ENCODE measurements at places on chromosomes 5 and 9. TPM values are rescaled to one million over a fixed set of nuclear protein-coding genes. Genes with fewer than 3 reads are reported as not detected.
A peak's percentile ranks its signal among the peaks of the same experiment; 100 is the strongest.

GRCh38 chr5:158565017-158565789 is 534.5 kb downstream of the EBF1 start:
- no peak overlapping the region for H3K27ac ChIP-seq
- H3K4me3 ChIP-seq, result no peak overlapping the region
- H3K36me3 ChIP-seq, result no peaks in the 10 kb centered on the region
- H3K27me3 ChIP-seq, result peaks cover 3% of the 10 kb centered on the region
- no peak for DNase-seq

DNA sequence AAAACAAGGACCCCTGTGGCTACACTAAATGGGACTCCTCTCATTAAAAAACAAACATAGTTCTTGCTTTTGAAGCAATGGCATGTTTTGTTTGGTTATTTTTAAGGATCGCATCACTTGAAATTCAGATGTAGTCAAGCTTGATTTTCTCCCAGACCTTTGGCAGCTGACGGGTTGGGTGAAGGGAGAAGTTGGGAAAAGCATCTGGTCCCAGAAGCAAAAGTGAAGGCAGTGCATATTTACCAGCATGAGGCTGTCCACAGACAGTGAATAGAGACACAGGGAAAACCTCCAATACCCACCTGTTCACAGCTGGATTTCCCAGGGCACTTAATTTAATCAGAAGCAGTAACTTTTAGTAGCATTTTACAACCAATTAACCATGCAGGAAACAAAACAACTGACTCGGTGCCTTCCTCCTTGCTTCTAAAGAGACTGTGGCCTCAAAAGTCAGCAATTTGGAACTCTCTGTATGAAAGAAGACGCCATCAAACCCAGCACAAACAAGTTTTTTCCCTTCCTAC is 245.4 kb downstream of the EBF1 start:
- H3K36me3 ChIP-seq, result no peaks in the 10 kb centered on the region
- no peak overlapping the region for H3K27ac ChIP-seq
- DNase-seq, result no peak
- no peak overlapping the region for H3K4me3 ChIP-seq
- no peaks in the 10 kb centered on the region for H3K27me3 ChIP-seq
- H3K4me1 ChIP-seq, result peaks cover 6% of the 10 kb centered on the region

DNA sequence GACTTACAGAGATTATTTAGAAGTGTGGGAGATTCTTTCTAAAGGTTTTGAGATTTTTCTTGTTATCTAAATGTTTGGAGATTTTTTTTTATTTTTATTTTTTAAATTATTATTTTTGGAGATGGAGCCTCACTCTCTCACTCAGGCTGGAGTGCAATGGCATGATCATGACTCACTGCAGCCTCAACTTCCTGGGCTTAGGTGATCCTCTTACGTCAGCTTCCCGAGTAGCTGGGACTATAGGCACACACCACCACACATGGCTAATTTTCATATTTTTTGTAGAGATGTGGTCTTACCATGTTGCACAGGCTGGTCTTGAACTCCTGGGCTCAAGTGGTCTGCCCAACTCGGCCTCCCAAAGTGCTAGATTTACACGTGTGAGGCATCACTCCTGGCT is 694.5 kb downstream of the TLE1 start:
- H3K27me3 ChIP-seq, result no peaks in the 10 kb centered on the region
- no peak overlapping the region for H3K27ac ChIP-seq
- no peaks in the 10 kb centered on the region for H3K36me3 ChIP-seq
- H3K4me3 ChIP-seq, result no peak overlapping the region

GRCh38 chr5:135236228-135236907 is 162.7 kb downstream of the MACROH2A1 start:
- DNase-seq, result peak; percentile 4
- H3K27ac ChIP-seq, result no peak overlapping the region
- H3K27me3 ChIP-seq, result peaks cover 5% of the 10 kb centered on the region
- no peaks in the 10 kb centered on the region for H3K4me1 ChIP-seq
- H3K36me3 ChIP-seq, result no peaks in the 10 kb centered on the region
- no peak overlapping the region for H3K4me3 ChIP-seq

The PFN3 gene
- not detected for total RNA-seq

The CAPSL gene
- not detected for total RNA-seq

GRCh38 chr5:112929336-112930081 is 7.5 kb upstream of the REEP5 start:
- H3K36me3 ChIP-seq, result peaks cover 7% of the 10 kb centered on the region
- peaks cover 45% of the 10 kb centered on the region for H3K4me1 ChIP-seq

GRCh38 chr9:105679257-105680022 is 14.9 kb upstream of the TMEM38B start:
- no peak overlapping the region for H3K27ac ChIP-seq
- no peak overlapping the region for H3K4me3 ChIP-seq
- no peaks in the 10 kb centered on the region for H3K36me3 ChIP-seq
- H3K27me3 ChIP-seq, result peaks cover 2% of the 10 kb centered on the region
- H3K4me1 ChIP-seq, result no peaks in the 10 kb centered on the region

The MYO10 gene
- not detected for total RNA-seq

DNA sequence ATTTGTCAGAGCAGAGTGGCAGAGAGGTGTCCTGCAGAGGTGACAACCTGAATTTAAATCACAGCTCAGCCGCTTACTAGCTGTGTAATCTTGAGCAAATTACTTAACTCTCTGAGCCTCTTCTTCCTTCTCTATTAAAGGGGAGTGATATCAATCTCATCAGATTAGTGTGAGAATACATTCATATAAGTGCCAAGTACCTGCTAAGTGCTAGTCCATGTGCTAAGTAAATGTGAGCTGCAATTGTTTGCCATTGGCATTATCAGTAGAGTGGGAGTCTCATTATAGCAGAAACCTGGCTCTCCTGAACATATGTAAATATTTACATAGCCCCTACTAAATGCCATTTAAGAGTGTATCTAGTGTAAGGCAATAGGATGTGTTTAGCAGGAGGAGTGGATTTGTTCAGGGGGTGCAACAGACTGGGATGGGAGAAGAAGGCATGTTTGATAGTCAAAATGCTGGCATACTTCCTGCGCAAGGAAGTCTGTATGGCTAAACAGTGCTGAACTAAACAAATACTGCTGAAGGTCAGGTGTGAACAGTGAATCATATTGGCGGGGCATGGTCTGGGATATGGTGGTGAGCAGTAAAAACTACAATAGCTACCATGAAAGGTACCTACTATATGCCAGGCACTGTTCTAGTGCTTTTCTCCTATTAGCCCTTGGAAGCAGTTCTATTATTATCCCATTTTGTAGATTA is 74.5 kb downstream of the F2RL2 start:
- H3K4me3 ChIP-seq, result no peak overlapping the region
- H3K36me3 ChIP-seq, result peaks cover 12% of the 10 kb centered on the region
- DNase-seq, result no peak
- H3K4me1 ChIP-seq, result peaks cover 38% of the 10 kb centered on the region
- H3K27me3 ChIP-seq, result no peaks in the 10 kb centered on the region

- H3K27me3 ChIP-seq, result peaks cover 6% of the 10 kb centered on the region
- no peak for DNase-seq
- no peaks in the 10 kb centered on the region for H3K36me3 ChIP-seq
- no peak overlapping the region for H3K4me3 ChIP-seq
- H3K4me1 ChIP-seq, result peaks cover 3% of the 10 kb centered on the region
Observed at GRCh38 chr9:115396071-115396529, 278.1 kb upstream of the TNC start.

DNA sequence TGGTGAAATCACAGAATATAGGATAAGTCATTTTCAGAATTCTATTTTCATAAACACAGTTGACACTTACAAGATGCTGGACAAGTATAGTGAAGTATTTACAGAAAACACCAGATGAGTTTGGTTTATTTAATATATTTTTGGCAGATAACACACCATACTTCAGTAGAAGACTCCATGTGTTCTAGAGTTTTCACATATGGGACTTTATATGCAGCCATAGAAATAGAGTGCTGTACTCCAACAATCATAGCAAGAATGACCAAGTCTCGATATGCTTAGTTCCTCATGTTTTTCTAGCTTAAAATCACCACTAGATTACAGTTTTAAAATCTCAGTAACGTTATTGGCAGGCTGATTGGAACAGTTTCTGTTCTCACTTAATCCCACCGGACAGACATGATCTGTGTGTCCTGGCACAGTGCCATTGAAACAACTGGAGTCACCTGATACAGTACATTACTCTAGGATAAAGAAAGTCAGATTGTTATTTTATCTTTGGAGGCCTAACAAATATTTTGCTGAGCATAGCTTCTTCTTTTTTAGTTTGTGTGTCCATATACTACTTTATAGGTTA is 45.8 kb upstream of the ERBIN start:
- H3K4me3 ChIP-seq, result no peak overlapping the region
- H3K27ac ChIP-seq, result no peak overlapping the region

The PRELID1 gene
- 104 TPM for total RNA-seq

DNA sequence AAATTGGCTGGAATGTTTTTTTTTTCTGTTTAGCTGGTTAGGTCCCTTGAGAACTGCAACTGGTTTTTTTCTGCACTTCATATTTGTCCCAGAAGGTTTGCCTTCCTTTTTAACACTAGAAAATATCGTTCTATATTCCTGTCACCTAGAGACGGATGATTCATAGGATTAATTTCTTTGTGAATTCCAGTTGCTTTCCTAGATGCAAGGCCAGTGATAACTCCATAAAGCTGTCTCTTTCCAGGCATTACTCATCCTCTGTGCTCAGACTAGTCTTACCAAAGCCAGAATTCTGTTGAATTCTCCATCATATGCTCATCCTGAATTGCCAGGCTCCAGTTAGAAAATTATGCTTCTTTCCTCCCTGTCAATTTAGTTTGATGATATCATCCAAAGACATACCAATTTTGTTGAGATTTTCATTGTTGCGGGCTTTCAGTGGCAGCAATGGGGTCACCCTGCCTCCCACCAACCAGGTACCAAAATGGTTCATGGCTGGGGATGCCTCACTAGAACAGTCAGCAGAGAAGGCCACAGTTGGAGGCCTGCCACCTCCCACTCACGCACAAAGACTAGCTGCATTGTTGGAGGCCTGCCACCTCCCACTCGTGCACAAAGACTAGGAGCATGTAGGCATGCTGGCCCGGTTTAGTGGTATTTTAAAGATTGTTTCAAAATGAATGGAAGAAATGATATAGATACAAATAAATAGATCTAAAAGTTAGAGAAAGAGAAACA is 8.5 kb downstream of the BAAT start:
- DNase-seq, result no peak
- H3K4me3 ChIP-seq, result no peak overlapping the region
- peaks cover 4% of the 10 kb centered on the region for H3K27me3 ChIP-seq
- no peak overlapping the region for H3K27ac ChIP-seq
- peaks cover 2% of the 10 kb centered on the region for H3K36me3 ChIP-seq

The IFNA7 gene
- total RNA-seq, result not detected

DNA sequence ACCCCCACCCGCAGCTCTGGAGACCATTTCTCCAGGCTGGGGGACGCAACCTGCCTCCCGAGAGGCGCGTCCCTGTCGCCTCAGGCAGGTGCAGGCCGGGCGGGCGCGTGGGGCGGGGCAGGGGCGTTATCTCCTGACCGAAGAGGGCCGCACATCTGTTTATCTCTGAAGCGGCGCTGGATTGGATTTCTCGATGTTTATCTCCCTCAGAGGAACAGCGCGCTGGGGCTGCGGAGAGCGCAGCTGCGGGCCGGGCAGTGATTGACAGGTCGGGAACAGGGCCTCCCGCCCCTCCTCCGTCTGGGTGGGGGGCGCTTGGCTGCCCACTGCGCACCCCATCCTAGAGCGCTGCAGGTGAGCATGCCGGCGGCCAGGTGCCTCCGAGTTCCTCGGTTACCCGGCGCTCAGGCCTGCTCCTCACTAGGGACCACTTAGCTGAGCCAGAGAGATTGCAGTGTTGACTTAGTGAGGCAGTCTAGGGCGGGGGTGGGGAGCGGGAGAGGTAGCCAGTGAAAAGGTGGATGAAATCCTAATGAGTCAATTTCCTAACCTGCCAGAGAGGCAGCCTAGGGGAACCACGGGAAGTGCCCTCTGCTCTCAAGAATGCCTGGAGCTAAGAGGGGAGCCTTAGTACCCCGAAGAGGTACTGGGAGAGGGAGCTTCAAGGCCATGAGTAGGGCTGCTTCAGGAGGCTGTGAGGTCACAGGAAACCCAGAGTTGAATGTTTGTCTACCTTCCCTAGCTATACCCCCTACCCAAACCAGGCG is 39.6 kb upstream of the TIFAB start:
- no peak overlapping the region for H3K27ac ChIP-seq
- H3K27me3 ChIP-seq, result peaks cover 86% of the 10 kb centered on the region
- H3K36me3 ChIP-seq, result no peaks in the 10 kb centered on the region
- no peak overlapping the region for H3K4me3 ChIP-seq

Measured in activated naive CD8-positive, alpha-beta T cell treated with anti-CD3 and anti-CD28 coated beads, Interleukin-2, amount 10 ng/mL, durations not matched to agents 7 days and 5 days (primary cell).